ENCODE measurements at places on chromosomes 12 and 14. TPM values are rescaled to one million over a fixed set of nuclear protein-coding genes. Genes with fewer than 3 reads are reported as not detected.

Gene ANKRD33
- not detected for total RNA-seq

Gene KIF26A
- total RNA-seq: 8.1 TPM

Gene RNASE3
- total RNA-seq: not detected

Gene SRP54
- total RNA-seq: 39.5 TPM

Gene GLT1D1
- total RNA-seq: 0.22 TPM

Gene NPAS3
- total RNA-seq: 2.8 TPM

Gene RIN3
- total RNA-seq: 1.9 TPM

Gene GPR135
- total RNA-seq: 2.0 TPM

Gene METTL25
- 3.5 TPM for total RNA-seq

Gene ABCD2
- total RNA-seq: 0.04 TPM

Gene HHIPL1
- total RNA-seq: 0.13 TPM

Gene PLEKHG7
- total RNA-seq: 0.65 TPM

Gene KRT81
- not detected for total RNA-seq

Gene CELA1
- not detected for total RNA-seq

Gene GPRC5D
- total RNA-seq: not detected

Gene FAIM2
- total RNA-seq: 2.1 TPM

Gene SOX5
- 1.7 TPM for total RNA-seq

Gene CPSF6
- total RNA-seq: 21.4 TPM

Gene BICD1
- 2.4 TPM for total RNA-seq

Gene SMIM41
- total RNA-seq: not detected

Gene SRRM4
- total RNA-seq: not detected

Gene SCN8A
- 2.4 TPM for total RNA-seq

Gene SCNN1A
- total RNA-seq: 39.8 TPM

Gene KLRB1
- total RNA-seq: 0.26 TPM

Gene FOXA1
- total RNA-seq: 0.51 TPM

Gene SLC10A1
- total RNA-seq: 0.06 TPM

Gene NGB
- 3.4 TPM for total RNA-seq
